ENCODE measurements at places on chromosomes 11 and 22.

GRCh38 chr11:126430581-126431335 lies 75.3 kb downstream of the ST3GAL4 start:
- ATAC-seq, result no peak

DNA sequence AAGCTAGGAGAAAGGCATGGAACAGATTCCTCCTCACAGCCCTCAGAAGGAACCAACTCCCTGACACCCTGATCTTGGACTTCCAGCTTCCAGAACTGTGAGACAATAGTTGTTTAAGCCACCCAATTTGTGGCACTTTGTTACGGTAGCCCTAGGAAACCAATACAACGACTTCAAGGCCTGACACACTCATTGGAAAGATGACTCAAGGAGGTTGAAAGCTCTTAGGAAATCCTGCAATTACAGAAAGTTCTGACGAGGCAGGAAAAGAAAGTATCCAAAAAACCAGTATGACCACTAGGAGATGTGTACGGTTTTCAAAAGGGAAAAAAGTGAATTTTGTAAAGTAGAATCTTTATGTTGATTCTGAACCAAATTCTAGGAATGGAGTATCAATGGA lies 161.4 kb downstream of the SWAP70 start:
- no peak for ATAC-seq

- peak; percentile 94 for ATAC-seq
These were observed 31.8 kb downstream of the BID start for GRCh38 chr22:17742527-17742902.

GRCh38 chr22:25970374-25970911 lies 198.8 kb upstream of the SEZ6L start:
- ATAC-seq, result no peak

GRCh38 chr11:11463405-11463804 lies 110.4 kb upstream of the CSNK2A3 start:
- ATAC-seq, result peak; percentile 22

- ATAC-seq, result peak; percentile 25
These were observed 38.5 kb upstream of the COMT start for GRCh38 chr22:19903031-19903430.

GRCh38 chr11:35919244-35919643 lies 24.6 kb upstream of the LDLRAD3 start:
- ATAC-seq, result peak; percentile 51

DNA sequence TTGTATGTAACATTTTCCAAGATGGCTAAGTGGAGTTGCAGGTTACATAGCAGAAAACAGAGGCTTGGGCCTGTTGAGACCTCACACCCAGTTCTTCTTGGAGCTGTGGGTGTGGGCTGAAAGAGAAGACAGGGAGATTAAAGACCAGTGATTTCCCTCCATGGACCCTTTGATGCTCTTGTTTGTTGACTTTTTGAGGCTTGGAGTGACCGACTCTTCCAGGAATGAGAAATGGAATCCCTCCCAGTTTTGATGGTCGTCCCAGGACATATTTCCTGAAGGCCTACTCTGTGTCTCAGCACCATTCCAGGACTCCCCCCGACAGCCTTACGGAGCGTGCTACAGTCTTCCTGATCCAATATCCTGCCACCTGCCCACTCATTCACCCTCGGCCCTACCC lies 96.9 kb downstream of the PTPRJ start:
- ATAC-seq, result no peak

DNA sequence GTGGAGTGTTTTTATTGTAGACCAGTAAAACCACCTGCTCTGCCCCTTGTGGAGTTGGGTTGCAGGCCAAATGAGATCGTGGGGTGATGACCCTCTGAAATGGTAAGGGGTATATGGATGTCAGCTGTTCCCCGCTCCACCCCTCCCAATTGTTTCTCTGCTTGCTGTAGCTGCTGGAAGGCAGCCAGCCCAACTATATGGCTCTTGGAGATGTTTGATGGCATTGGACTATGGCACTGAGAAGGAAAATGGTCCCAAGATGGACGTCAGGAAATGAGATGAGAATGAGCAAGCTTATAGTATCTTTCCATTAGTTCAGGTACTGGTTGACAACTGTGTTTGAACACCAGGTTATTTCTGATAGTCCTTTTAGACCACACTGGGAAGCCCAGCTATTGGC lies 94.8 kb upstream of the SORL1-AS1 start:
- ATAC-seq, result no peak

GRCh38 chr22:20748731-20749428 lies 25.0 kb upstream of the SERPIND1 start:
- ATAC-seq, result no peak

DNA sequence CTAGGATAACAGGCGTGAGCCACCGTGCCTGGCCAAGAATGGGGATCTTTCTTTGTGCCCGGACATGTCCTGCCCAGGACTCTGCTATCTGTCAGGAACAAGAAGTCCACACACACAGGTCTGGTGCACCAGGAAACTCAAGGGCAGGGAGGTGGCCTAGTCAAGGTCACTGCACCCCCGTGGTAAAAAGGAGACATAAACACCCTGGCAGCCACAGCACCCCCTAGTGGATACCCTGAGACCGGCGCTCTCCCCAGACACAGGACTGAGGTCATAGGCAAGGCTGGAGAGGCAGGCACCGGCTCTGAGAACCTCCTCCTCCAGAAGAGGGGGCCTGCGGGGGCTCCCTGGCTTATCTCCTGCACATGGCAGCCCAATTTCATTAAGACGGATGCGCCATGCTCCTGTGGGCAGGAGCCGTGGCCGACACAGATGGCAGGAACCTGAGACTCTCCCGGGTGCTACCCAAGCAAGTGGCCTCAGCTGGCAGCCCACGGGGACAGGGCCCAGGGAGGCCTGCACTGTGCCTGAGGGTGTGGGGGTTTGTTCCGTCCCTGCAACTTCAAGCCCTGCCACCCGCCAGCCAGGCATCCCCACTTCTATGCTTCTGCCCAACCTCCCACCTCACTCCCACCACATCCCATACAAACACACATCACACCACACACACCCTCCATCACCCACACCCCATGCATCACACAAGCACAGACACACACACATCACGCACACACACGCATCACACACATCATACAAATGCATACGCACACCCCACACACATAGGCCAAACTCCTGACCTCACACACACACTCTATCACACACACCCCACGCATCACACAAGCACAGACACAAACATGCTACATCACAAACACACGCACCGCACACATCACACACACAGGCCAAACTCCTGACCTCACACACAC lies 19.6 kb downstream of the MACROD1 start:
- peak; percentile 66 for ATAC-seq

DNA sequence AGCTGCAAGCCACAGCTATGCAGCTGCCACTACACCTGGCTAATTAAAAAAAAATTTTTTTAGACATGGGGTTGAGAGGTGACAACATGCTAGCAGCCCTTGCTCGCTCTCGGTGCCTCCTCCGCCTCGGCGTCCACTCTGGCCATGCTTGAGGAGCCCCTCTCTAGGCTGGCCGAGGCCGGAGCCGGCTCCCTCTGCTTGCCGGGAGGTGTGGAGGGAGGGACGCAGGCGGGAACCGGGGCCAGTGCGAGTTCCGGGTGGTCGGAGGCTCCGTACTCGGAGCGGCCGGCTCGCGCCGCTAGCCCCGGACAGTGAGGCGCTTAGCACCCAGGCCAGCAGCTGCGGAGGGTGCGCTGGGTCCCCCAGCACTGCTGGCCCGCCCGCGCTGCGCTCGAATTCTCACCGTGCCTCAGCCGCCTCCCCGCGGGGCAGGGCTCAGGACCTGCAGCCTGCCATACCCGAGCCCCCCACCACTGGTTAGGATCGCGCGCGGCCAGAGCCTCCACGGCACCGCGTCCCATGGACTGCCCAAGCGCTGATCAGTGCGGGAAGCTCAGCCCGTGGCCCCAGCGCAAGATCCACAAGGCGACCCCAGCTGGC lies 10.7 kb downstream of the MYO18B start:
- ATAC-seq, result no peak

- no peak for ATAC-seq
These were observed 1.2 kb upstream of the RASGRP2 start for GRCh38 chr11:64745189-64745520.

GRCh38 chr11:9787981-9788521 lies 124.2 kb downstream of the SWAP70 start:
- peak; percentile 95 for ATAC-seq

GRCh38 chr22:25137577-25138525 lies 61.8 kb upstream of the CRYBB3 start:
- ATAC-seq, result peak; percentile 45

DNA sequence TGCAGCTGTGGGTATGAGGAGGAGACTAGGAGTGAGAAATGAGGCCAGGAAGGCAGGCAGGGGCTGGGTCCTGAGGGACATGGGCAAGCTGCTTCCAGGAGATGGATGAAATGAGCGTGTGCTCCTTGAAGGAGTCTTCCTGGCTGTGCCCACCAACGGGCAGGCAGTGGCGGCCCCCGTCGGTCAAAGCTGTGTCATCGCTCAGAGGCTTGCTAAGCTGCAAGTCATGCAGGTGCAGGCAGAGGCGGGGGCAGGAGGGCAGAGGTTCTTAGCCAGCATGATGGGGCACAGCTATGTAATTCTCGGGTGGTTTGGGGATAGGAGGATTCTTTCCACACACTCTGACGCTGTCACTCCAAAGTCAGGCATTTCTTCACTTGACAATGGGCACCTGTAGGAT lies 12.5 kb upstream of the PEX26 start:
- peak; percentile 44 for ATAC-seq

GRCh38 chr11:72954860-72955259 lies 140.6 kb downstream of the ATG16L2 start:
- ATAC-seq, result peak; percentile 43

DNA sequence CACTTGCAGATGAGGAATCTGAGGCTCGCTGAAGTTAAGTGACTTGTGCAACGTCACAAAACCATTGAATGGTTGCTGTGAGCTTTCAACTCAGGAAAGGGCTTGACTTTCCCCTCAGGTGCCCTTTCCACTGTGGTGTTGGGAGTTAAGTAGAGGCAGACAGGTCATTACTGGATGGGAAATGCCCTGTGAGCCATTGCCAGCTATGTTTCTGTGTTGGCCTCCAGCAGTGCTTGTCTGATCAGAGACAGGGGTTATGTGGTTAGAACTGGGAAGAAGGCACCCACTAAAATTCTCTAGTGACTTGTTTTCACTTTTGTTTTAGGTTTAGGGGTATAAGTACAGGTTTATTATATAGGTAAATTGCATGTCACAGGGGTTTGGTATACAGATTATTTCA lies 96.6 kb downstream of the FDX1 start:
- ATAC-seq, result no peak

GRCh38 chr11:102911758-102912481 lies 37.1 kb upstream of the MMP12 start:
- ATAC-seq, result no peak

GRCh38 chr22:39234472-39234787 lies 10.4 kb downstream of the PDGFB start:
- no peak for ATAC-seq

All from SK-N-SH treated with all-trans-retinoic acid at 6 μM for 48 hours (cell line).